Sigmoid colon (tissue), 7 donors: ENCODE measurements at places on chromosomes 16 and 17. TPM values are rescaled to one million over a fixed set of nuclear protein-coding genes. Genes with fewer than 3 reads are reported as not detected.

The SEZ6L2 gene
- total RNA-seq, result 9.1 TPM

DNA sequence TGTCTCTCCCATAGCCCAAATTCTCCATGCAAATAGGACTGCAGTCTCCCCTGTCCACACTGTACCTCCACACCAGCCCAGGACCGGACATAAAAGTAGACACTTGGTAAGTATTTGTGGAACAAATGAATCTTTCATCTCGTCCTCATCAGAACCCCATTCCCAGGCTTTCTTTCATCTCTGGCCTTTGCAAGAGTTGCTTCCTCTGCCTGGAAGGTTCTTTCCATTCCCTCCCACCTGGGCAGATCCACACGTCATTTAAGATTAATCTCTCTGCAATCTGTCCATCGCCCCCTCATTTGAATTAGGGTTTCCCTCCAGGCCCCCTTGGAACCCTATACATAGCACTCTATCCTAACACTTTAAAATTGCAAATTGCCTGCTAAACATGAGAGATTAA, 3.9 kb upstream of the NXPH3 start:
- peak overlapping the region; percentile 96 for H3K27ac ChIP-seq
- DNase-seq, result no peak
- H3K36me3 ChIP-seq, result no peaks in the 10 kb centered on the region
- peaks cover 47% of the 10 kb centered on the region for H3K4me1 ChIP-seq
- no peaks in the 10 kb centered on the region for H3K27me3 ChIP-seq
- H3K4me3 ChIP-seq, result no peak overlapping the region

DNA sequence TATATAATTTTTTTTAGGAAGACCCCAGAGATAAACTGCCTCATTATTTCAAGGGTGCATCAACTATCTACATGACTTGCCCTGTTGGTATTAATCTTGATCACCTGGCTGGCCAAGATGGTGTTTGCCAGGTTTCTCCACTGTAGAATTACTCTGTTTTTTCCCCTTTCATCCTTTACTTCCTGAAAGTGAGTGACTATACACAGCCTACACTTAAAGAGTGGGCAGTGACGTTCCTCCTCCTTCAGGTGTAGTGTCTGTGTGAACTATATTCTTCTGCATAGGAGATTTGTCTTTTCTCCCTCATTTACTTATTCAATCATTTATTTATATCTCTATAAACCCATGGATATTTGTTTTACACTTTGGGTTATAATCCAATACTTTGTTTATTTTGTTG, 246.7 kb downstream of the IRF8 start:
- no peak overlapping the region for H3K4me3 ChIP-seq
- H3K27me3 ChIP-seq, result no peaks in the 10 kb centered on the region
- H3K27ac ChIP-seq, result no peak overlapping the region
- no peak for DNase-seq
- H3K36me3 ChIP-seq, result no peaks in the 10 kb centered on the region
- H3K4me1 ChIP-seq, result peaks cover 7% of the 10 kb centered on the region

- no peak overlapping the region for H3K27ac ChIP-seq
- no peak for DNase-seq
- H3K36me3 ChIP-seq, result no peaks in the 10 kb centered on the region
- no peaks in the 10 kb centered on the region for H3K27me3 ChIP-seq
- H3K4me1 ChIP-seq, result no peaks in the 10 kb centered on the region
These were observed 168.5 kb downstream of the CYB561 start for GRCh38 chr17:63277629-63278028.

DNA sequence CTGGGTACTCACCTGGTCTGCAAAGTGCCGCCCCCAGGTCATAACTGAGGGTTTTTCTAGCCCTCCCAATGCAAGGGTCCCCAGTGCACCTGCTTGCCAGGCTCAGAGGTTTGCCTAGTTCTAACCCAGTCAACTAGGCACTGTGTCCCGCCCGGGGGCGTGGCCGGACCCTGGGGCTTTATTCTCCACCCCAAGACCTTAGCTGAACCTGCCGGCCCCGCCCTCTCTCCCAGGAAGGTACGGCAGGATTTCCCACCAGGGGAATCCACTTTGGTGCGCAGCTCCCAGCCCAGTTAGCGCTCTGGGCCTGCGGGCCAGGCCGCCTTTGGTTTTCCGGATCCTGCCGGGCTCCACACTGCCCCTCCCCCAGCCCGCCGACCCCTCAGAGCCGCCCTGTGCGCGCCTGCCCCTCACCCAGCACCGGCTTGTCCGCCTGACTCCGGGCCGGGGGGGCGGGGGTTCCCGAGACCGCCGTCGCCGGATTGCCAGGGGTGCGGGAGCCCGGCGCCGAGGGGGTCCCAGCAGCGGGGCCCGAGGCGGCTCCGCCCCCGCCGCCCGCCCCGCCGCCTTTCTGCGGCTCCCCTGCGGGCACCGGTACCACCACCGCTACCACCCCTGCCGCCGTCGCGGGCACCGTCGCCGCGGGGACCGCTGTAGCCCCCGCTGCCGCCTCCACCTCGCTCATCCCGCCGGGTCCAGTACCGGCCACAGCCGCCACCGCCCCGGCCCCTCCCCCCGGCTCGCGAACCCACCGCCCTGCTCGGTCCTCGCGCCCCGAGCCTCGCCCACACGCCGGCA, 424 bp downstream of the YBX2 start:
- H3K4me1 ChIP-seq, result peaks cover 69% of the 10 kb centered on the region
- no peak for DNase-seq
- peak overlapping the region; percentile 28 for H3K4me3 ChIP-seq
- H3K27ac ChIP-seq, result peak overlapping the region; percentile 78
